HAP-1 (cell line): ENCODE measurements at places on chromosomes 16 and 17.
A peak's percentile ranks its signal among the peaks of the same experiment; 100 is the strongest.

DNA sequence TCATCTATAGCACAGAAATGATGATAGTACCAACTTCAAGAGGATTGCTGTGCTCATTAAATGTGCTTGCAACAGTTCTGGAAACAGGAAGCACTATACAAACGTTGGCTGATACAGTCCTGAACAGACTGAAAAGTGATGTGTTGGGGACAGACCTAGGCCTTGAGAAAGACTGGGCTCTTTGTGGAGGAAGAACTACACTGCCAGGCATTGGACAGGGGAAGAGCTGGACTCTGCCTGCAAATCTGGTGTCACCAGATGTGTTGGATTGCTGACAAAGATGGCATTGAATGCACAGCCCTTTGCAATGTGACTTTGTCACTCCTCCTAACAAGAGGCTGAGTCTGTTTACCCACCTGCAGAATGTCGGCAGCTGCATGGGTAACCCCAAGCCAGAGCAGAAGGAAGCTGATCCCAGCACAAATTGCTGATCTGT, 12.4 kb upstream of the ST6GALNAC2 start:
- DNase-seq = no peak

GRCh38 chr17:48915459-48916282, 7.5 kb downstream of the UBE2Z start:
- DNase-seq = no peak

- DNase-seq = peak; percentile 68
Measured at GRCh38 chr17:39621523-39622379, 5.0 kb upstream of the PPP1R1B start.

GRCh38 chr16:79303959-79304387, 296.6 kb downstream of the MAF start:
- DNase-seq = no peak

DNA sequence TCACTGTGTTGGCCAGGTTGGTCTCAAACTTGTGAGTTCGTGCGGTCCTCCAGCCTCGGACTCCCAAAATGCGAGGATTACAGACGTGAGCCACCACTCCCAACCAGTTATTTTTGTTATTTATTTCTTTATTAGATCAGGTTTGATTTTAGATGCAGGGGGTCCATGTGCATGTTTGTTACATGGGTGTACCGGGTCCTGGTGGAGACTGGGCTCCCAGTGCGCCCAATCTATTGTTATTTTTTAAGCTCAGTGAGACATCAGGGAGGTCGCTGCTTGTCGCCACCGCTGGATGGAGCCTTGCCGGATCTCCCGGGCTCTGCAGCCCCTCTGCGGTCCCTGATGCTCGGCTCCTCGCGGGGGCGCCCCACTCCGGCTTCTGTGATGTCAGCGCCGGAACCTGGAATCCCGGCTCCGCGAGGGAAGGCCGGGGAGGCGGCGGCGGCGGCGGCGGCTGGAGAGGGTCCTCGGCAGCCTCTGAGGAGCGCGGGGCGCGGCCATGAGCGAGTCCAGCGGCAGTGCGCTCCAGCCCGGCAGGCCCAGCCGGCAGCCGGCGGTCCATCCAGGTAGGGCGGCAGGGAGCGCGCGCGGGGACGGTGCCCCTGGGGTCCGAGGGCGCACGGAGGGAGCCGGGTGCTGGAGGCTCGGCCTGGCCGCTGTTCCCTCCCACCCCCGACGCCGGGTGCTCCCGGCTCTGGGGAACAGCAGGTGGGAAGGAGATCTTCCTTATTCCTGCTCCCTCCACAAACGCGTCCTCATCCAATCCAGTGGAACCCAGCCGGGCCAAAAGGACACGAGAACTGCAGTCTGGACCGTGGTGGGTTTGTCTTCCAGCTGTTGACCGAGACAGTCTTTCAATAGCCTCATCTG, at the start of gene TMC7:
TMC7 (plus strand) TSS at position 370 of the 870 bp plus-strand sequence; CDS start at position 500, 130 bp downstream.
- peak; percentile 88 for DNase-seq

- DNase-seq = peak; percentile 99
Measured at GRCh38 chr17:7856811-7857712, at the start of gene NAA38. Gene NAA38 (minus strand): TSS chr17:7857559. CDS start chr17:7857463, 96 bp downstream.

DNA sequence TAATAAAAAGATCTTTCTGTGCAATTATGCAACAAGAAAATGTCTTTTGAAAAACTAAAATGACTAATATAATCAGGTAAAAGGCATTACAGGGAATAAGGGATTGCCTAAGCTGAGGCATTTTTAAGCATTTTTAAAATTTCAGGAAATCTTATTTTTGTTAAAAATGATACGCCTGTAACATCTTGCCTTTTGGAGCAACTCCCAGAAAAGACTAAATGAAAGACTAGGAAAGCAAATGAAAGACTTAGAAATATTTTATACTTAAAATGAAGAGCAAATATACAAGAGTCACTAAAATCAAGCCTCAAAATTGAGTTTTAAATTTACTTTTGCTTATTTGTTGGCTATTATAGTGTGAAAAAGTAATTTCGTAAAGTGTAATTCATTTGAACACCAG, 55.8 kb downstream of the DUSP14 start:
- no peak for DNase-seq

DNA sequence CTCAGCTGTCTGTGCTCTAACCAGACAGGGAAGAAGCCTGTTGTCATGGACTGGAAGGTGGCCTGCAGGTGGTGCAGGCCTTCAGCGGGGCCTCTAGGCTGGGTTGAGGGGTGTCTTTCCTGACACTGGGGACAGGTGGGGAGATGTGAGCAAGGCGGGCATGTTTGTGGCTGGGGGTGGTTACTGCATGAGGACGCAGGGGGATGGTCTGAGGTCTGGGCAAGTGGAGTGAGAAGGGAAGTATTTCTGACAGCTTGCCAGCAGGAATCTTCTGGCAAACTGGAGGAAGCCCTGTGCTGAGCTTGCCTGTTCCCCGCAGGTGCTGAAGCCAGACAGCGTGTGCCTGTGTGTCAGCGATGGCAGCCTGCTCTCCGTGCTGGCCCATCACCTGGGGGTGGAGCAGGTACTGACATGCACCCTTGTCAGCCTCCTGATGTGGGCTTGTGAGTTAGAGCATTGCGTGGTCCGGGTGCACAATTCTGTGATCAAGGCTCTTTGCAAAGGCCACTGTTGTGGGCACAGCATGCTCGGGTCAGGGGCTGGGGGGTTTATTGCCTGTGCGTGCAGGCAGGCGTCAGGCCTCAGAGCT, 36.2 kb downstream of the PRMT7 start:
- no peak for DNase-seq

DNA sequence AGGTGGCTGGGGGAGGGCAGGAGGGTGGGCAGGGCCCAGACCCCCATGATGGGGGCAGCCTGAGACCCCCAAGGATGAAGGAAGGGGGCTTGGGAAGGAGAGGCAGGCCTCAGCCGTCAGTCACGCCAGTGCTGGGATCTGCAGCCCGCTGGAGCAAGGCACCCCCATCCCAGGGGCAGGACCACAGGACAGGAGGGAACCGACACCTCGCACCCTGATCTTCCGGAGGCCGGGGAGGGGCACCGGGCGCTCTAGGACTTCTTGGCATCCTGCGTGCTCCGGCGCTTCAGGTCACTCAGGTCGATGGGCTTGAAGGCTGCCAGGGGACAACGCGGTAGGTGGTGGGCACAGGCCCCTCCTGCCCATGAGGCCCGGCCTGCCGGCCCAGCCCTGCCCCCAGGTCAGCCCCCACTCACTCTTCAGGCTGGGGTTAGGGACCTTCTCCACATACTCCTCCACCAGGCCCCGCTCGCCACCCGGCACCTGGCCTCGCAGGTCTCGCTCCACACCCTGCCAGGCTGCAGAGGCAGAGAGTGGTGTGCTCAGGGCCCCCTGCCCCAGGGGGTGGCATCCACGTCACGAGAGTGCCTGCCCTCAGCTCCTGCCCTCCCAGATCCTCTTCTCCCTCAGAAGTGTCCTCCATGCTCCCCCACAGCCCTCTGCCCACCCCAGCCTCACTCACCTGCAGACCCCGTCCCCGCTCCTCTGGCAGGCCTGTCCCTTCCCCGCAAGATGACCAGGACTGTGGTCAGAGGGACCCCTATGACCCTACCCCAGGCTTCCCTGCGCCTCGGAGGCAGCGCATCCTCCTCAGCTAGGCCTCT, 9.9 kb downstream of the MCRIP1 start:
- DNase-seq = no peak

GRCh38 chr17:6800422-6801027, 24.5 kb downstream of the FBXO39 start:
- DNase-seq = no peak

DNA sequence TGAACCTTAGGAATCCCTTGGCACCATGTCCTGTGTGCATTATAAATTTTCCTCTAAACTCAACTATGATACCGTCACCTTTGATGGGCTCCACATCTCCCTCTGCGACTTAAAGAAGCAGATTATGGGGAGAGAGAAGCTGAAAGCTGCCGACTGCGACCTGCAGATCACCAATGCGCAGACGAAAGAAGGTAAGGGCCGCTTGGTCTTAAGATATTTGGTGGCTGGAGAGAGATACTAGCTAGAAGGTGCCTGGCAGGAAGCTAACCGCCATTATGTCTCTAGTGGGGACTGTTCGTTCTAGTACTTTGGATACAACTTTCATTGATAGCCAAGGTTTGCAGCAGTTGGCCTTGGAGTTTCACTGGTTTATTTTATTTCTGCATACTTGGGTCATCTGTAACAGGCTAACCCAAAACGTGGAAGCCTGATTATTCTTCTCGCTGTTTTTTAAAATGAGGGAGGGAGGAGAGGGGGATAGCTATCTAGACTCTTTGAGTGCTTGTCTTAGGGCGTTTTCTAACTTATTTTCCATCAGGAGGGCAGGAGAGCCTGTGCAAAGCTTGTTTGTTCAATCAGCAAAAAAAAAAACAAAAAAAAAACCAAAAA, 1.3 kb downstream of the RBBP6 start:
- DNase-seq = peak; percentile 42

DNA sequence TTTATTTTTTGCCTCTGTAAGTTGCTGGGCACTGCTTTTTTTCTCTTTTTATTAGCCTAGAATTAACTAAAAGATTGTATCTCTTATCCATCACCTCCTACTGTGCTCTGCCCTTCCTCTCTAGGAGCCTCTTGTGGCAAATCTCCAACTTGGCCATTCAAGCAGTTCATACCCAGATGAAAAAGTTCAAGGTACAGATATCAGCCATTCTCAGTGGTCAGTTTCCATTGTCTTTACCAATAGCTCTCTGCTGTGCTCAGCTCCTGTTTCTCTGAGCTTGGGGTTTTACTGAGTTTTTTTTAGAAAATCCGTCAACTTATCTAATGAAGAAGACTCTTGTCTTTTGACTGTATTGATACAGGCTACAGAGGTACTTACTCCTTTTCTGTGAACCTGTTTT, 15.6 kb downstream of the MOSMO start:
- DNase-seq = no peak

DNA sequence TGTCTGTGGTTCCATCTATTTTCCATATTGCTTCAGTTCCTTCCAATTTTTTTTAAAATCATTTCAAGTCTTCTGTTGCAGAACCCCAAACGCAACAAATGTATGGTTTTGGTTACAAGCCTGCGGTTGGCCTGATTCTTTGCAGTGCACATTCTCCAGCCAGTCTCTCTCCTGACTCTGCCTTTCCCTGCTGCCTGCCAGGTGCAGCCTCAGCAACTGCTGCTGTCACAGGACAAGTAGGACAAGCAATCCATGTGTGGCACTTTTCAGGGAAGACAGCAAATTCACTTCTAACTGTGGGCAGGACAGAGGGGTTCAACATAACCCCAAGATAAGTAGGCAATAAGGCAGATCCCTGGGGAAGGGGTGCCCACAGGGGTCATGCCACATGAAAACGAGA, 24.2 kb downstream of the EMP2 start:
- no peak for DNase-seq

GRCh38 chr16:85557083-85557970, 55.8 kb upstream of the GSE1 start:
- peak; percentile 65 for DNase-seq

GRCh38 chr17:39753514-39754160, 15.9 kb downstream of the GRB7 start:
- no peak for DNase-seq

DNA sequence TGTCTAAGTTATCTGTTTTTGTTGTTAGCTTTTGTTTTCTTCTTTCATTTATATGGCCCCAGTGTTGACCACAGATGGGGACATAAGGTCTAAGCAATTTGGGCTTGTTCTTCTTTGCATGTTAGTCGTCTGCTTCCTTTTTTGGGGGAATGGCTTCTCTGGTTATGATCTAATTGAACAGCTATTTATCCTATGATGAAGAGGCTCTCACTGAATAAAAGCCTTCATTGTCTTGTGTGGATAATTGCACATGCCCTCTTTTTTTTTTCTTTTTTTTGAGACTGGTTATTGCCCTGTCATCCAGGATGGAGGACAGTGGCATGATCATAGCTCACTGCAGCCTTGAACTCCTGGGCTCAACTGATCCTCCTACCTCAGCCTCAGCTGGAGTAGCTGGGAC, 13.7 kb downstream of the SMARCE1 start:
- no peak for DNase-seq

DNA sequence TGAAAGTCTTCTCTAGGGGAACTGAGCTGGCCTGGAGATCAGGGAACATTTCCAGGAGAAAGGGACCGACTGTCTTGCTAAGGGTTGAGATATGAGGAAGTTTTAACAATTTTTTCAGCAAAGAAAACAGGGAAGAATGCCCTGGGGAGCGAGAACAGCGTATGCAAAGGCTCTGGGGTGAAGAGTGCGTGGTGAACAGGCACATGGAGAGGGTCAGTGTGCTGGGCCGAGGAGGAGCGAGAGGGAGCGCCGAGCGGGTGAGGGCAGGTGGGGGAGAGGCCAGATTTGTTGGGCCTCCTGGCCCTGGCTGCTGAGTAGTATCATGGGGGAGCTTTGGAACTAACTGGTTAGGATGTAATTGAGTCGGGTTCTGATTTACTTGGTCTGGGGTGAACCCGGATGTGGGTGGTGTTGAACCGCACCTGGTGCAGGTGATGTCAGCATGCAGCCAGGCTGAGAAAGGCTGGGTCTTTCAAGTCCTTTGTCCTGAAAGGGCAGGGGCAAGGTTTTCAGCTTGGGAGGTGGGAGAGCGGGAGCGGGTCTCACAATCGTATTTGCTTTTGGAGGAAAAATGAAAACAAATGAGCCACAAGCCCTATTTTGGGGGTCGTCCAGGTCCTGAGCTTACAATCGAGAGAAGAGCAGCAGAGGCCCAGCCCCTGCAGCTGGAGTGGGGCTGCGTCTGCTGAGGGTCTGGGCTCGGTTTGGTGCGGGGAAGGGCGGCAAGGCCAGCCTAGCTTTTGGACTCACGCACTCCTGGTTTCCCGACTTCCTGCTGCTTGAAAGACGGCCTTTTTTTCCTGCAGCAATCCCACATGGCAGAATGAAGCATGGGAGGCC, 11.1 kb upstream of the WFDC1 start:
- no peak for DNase-seq

- DNase-seq = no peak
Measured at GRCh38 chr17:46865100-46865499, 13.7 kb downstream of the WNT9B start.
